ENCODE measurements at places on chromosomes 2 and 18. TPM values are rescaled to one million over a fixed set of nuclear protein-coding genes. Genes with fewer than 3 reads are reported as not detected.

The TTR gene
- total RNA-seq: not detected

The NEDD4L gene
- 44.7 TPM for total RNA-seq

The CCDC178 gene
- 1.4 TPM for total RNA-seq

The CDH2 gene
- 4.7 TPM for total RNA-seq

The NT5DC4 gene
- not detected for total RNA-seq
